ENCODE measurements at places on chromosomes 2 and 18. TPM values are rescaled to one million over a fixed set of nuclear protein-coding genes. Genes with fewer than 3 reads are reported as not detected.

CLEC4F gene
- not detected for total RNA-seq

SERPINB3 gene
- not detected for total RNA-seq

SULT1C4 gene
- total RNA-seq: 0.33 TPM

ANKRD36 gene
- total RNA-seq: 48.9 TPM

C1QL2 gene
- total RNA-seq: not detected

PDCD1 gene
- not detected for total RNA-seq
